ENCODE measurements at places on chromosomes 6 and 20. TPM values are rescaled to one million over a fixed set of nuclear protein-coding genes. Genes with fewer than 3 reads are reported as not detected.
A peak's percentile ranks its signal among the peaks of the same experiment; 100 is the strongest.

The EBF4 gene
- total RNA-seq, result 10.2 TPM

The TFAP2D gene
- total RNA-seq, result not detected

- no peak overlapping the region for H3K4me3 ChIP-seq
- H3K4me1 ChIP-seq, result no peaks in the 10 kb centered on the region
- H3K27ac ChIP-seq, result no peak overlapping the region
- DNase-seq, result no peak
- no peaks in the 10 kb centered on the region for H3K27me3 ChIP-seq
- H3K36me3 ChIP-seq, result no peaks in the 10 kb centered on the region
Observed at GRCh38 chr6:144402750-144403149, 117.6 kb downstream of the UTRN start.

DNA sequence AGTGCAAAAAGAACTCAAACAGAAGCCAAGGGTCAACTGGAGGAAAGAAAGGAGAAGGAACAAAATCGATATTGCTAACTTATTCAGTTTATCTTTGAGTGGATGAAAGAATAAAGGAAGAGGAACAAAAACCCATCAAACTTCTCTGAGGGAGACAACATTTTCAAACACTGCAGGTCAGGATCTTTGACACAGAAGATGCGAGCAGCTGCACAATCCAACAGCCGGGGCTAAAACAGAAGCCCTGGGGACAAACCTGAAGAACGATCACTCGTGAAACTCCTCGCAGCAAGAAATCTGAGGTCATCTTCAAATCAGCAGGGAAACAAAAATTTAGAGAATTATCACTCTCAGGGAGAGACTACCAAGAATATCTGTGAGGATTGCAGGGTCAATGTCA lies 14.2 kb downstream of the SLC23A2 start:
- H3K4me1 ChIP-seq, result no peaks in the 10 kb centered on the region
- no peaks in the 10 kb centered on the region for H3K36me3 ChIP-seq
- H3K27me3 ChIP-seq, result no peaks in the 10 kb centered on the region
- no peak overlapping the region for H3K4me3 ChIP-seq
- no peak for DNase-seq

DNA sequence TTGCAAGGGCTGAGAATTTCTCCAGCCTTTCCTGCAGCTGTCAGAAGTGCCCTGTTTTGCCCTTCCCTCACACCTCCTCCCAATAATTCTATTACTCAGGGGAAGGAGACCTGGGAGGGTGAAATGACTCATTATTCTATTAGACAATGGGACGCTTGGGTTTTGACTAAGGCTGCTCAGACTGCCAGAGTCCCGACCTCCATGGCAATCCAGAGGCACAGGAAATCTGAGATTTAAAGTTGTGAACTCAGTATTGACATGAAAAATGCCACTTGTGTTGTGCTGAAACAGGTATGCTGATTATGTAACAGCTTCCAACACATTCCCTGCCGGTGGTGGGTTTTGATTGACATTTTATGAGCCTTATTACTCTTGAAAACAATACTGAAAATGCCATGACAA lies 625.9 kb upstream of the FLRT3 start:
- H3K4me1 ChIP-seq, result no peaks in the 10 kb centered on the region
- no peak overlapping the region for H3K27ac ChIP-seq
- H3K36me3 ChIP-seq, result no peaks in the 10 kb centered on the region
- no peak overlapping the region for H3K4me3 ChIP-seq
- H3K27me3 ChIP-seq, result no peaks in the 10 kb centered on the region
- no peak for DNase-seq

- H3K36me3 ChIP-seq, result no peaks in the 10 kb centered on the region
- H3K4me1 ChIP-seq, result no peaks in the 10 kb centered on the region
- no peak for DNase-seq
Observed at GRCh38 chr6:48084201-48084600, 26.8 kb downstream of the PTCHD4 start.

- peaks cover 16% of the 10 kb centered on the region for H3K4me1 ChIP-seq
- no peak overlapping the region for H3K27ac ChIP-seq
- no peak for DNase-seq
- H3K4me3 ChIP-seq, result no peak overlapping the region
- no peaks in the 10 kb centered on the region for H3K27me3 ChIP-seq
Observed at GRCh38 chr6:116019428-116019827, 41.3 kb downstream of the FRK start.

- H3K4me1 ChIP-seq, result no peaks in the 10 kb centered on the region
- H3K4me3 ChIP-seq, result no peak overlapping the region
- peaks cover 5% of the 10 kb centered on the region for H3K27me3 ChIP-seq
- DNase-seq, result peak; percentile 19
Observed at GRCh38 chr6:40344566-40345167, 242.5 kb downstream of the LRFN2 start.

Data from kidney (tissue), 22 donors.